ENCODE measurements at places on chromosomes 12 and 14.

- DNase-seq: no peak
Observed at GRCh38 chr14:64520699-64521098, 16.1 kb downstream of the ZBTB1 start.

GRCh38 chr14:65002586-65003210, 16.0 kb downstream of the FNTB start:
- no peak for DNase-seq

GRCh38 chr12:43807386-43807785, 1.3 kb upstream of the TWF1 start:
- DNase-seq: no peak

DNA sequence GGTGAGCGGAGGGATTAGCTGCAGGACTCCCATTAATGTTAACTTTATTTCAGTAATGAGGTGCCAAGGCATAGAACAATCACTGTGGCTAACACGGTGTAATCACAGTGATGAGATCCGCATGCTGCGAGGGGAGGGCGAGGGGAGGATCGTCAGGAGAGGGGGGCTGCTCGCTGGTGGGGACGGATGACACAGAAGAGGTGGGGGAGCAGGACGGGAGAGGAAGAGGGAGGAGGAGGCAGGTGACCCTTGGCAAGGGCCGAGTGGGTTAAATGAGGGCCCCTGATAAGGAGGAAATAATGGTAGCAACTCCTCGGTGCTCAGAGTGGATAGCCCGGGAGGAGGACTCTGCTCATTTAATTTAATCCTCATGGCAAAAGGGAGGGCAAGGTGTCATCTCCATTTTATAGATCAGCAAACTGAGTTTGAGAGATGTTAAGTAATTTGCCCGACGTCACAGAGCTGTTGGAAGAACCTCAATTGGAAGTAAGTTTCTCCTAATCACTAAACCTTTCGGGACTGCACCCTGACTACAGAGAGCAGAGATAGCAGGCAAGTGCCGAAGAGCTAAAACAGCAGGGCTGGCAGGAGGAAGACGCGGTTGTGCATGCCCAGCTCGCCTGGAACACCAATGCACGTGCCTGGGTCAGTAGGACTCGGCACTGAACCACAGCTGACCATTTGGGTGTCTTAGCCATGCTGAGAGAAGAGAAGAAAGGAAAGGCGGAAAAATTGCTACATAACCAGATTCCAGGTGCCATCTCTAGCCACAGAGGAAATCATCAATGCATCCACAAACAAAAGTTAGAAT, 43.0 kb downstream of the SPRING1 start:
- no peak for DNase-seq

DNA sequence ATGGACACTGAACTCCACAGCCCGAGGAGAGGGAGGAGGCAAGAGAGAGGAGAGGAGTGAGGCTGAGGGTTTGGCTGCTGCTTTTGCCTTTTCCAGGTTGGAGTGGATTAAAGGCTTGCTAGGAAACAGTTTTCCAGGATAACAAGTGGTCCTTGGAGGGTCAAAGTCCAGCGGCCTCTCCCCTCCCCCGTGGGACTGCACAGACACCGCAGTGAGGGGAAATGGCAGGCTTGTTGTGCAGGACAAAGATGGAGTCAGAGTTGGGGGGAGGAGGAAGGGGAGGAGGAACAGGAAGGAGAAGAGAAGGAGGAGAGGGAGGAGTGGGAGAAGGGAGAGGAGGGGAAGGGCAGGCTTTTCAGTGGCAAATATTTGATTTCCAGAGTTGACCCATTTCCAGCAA, 245.5 kb downstream of the RBM19 start:
- DNase-seq: no peak

DNA sequence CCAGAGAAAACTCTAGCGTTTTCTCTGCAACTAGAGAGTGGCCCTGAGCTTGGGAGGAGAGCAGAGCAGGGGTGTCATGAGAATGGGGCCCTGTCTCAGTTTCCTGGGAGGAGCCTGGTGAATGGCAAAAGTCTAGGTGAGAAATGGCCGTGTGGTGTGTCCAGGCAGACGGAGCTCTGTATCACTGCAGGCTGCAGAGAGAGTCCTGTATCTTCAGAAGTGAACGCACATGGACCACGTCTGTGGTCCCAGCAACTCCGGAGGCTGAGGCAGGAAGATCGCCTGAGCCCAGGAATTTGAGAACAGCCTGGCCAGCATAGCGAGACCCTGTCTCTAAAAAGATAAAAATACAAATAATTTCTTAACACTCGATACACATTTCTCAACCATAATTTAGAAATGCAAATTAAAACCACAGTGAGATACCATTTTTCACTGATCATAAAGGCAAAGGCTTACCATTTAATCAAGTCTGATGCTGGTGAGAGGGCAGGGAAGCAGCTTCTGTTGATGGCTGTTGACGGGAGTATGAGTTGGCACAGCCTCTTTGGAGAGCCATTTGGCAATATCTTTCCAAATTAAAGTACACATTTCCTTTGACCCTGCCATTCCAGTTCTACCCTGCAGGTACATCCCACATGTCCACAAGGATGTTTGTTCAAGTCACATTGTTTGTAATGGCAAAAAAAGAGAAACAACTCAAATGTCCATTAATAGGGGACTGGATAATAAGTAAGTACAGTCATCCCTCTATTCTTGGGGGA, 51.0 kb downstream of the NFKBIA start:
- no peak for DNase-seq

DNA sequence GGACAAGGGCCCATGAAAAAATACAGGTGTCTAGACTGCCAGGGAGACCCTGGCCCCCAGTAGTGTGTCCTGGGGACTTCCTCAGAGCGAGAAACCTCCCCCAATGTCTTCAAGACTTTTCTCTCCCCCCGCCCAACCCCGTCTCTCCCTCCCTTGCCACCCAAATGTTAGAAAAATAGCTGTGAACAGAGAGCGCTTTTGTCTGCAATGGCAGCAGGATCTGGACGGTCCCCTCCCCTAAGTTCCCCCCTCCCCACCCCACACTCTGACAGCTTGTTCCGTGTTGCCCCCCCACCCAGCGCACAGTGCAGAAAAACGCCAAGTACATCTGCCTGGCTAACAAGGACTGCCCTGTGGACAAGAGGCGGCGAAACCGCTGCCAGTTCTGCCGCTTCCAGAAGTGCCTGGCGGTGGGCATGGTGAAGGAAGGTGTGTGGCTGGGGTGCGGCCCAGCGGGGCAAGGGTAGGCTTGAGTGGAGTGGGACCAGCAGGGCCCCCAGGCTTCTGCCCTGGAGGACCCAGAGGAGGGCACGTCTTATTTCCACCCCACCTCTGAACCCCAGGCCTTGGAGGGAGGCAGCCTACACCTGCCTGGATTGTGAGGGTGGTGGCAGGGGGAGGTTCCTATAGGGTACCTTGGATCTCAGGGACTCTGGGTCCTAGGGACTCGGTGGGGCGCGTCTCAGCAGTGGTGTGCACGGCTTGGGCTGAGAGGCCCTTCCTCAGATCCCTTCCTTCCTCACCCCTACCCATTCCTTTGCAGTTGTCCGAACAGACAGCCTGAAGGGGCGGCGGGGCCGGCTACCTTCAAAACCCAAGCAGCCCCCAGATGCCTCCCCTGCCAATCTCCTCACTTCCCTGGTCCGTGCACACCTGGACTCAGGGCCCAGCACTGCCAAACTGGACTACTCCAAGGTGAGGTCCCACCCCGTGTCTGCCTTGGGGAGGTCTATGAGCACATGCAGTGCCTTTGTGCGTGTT, 4.8 kb downstream of the NR4A1 start:
- DNase-seq: no peak

DNA sequence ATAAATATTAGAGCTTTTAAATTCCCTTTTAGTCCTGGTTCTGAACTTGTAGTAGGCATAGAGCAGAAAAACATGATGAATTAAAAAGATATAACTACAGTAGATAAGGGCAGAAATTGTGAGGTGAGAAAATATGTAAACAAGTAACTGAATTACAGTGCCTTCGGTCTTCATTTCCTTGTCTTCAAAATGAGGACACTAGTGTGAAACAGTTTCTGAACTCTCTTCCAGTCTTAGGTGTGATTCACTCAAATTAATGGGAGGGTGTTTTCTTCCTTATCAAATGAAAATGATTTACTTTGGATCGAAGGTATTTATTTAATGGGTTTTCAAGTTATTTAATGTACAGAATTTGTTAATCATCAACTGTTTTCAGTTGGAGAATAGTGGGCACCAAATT, 1.5 kb downstream of the FGD4 start:
- DNase-seq: no peak

DNA sequence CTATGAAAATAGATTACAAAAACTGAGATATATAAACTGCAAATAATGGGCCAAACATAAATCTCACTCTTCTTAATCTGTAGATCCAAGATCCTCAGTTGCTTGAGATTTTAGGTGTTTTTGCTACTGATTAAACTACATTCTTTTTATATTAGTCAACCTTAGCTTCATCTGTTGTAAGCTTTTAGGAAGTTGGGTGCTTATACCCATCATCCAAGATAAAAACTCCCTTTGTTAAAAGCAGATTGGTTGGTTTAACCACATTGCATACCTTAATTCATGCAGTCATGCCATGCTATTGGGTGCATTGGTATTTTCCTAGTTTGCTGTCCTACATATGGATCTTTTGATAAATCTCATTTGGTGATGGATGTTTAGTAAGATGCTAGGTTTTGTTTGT, 46.2 kb upstream of the DIP2B start:
- no peak for DNase-seq

DNA sequence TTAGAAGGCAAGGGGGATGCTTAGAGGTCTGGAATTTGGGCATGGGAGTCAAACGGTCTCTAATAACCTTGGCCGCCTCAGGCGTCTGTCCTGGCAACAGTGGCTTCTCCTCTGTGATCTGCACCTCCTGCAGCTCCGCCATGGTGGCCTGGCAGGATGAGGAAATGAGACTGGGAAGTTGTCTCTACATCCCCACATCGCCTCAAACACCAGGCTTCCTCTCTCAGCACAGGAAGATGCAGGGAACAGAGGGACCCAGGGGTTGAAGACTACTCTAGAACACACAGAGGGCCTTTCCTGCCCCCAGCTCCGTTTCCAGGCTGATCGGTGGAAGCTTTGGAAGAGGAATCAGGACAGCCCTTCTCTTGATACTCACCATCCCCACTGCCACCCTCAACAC, 1.7 kb downstream of the NDRG2 start:
- DNase-seq: no peak

DNA sequence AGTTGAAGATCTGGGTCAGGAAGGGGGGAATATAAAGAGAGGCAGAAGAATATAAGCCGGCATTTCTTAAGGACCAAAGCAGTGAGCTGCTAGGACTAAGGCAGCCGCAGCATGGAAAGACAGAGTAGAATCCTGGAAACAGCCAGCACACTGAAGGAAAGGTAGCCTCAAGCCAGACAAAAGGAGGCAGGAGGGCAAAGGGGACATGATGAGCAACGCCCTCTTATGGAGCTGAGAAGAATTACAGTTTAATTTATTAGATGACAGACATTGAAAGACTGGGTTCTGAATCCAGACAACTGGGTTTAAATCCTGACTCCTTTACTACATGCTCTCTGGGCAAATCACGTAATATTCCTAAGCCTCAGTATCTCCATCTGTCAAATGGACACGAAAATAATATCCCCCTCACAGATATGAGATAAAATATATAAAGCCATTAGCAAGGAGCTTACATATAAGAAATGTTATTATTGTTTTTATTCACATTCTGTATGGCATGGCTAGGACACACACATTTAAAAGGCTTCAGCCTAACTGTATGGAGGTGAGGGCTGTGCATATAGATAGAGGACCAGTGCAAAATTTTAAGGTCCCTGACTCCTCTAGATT, 8.1 kb upstream of the PCED1B start:
- DNase-seq: no peak

All from stimulated activated CD8-positive, alpha-beta memory T cell treated with anti-CD3 and anti-CD28 coated beads, Interleukin-7, amount 100 ng/mL, for 48 hours (primary cell).